Midbrain (tissue), 1 donor: ENCODE measurements at places on chromosomes 1 and 21.
A peak's percentile ranks its signal among the peaks of the same experiment; 100 is the strongest.

DNA sequence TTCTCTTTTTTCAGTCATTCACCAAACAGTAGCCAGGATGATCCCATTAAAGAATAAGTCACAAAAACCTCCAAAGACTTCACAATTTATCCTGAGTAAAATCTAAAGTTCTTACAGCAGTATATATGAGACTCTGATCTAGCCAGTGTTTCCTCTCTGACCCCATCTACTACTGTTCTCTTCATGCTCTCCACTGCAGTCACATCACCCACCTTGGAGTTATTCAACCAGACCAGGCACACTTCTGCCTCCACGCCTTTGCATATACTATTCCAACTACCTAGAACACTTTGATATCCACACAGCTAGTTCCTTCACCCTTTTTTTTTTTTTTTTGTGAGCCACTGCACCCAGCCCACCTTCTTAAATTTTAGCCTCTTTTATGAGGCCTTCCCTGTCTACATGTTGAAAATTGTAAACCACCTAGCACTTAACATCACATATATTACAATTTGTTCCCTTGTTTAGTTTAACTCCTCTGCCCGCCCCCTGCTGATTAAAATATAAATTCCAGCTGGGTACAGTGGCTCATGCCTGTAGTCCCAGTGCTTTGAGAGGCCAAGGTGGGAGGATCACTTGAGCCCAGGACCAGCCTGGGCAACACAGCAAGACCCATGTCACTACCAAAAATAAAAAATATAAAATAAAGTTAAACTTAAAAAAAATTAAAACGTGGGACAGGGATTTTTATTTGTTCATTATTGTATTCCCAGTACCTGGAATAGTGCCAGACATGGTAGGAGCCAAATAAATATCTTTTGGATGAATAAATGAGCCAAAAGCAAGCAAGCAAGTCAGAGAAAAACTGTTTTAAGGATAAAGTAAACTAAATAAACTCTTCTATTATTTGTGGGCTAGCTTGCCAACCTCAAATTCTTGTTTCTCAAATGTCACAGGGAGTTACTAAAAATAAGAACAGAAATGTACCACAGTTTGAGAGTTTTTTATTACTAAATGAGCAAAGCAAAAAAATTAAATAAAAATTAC lies 35.2 kb upstream of the MUTYH start:
- DNase-seq = no peak

GRCh38 chr1:14738235-14738634 lies 139.8 kb downstream of the KAZN start:
- no peak for DNase-seq

GRCh38 chr1:5586629-5587028 lies 405.6 kb downstream of the NPHP4 start:
- DNase-seq = no peak

GRCh38 chr1:2906085-2906484 lies 104.6 kb upstream of the TTC34 start:
- DNase-seq = peak; percentile 7

DNA sequence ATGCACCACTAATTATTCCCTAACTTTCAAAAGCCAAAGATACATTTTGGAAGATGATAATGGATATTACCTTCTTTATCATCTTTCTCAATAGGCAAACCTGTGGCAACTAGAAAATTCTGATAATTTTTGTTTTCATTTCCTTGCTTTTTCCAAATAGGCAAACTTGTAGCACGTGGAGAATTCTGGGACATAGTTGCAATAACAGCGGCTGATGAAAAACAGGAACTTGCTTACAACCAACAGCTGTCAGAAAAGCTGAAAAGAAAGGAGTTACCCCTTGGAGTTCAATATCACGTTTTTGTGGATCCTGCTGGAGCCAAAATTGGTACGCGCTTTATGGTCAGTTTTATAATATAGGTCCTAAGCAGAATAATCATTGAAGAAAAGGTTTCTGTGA lies 1.5 kb downstream of the FPGT start:
- DNase-seq = no peak

DNA sequence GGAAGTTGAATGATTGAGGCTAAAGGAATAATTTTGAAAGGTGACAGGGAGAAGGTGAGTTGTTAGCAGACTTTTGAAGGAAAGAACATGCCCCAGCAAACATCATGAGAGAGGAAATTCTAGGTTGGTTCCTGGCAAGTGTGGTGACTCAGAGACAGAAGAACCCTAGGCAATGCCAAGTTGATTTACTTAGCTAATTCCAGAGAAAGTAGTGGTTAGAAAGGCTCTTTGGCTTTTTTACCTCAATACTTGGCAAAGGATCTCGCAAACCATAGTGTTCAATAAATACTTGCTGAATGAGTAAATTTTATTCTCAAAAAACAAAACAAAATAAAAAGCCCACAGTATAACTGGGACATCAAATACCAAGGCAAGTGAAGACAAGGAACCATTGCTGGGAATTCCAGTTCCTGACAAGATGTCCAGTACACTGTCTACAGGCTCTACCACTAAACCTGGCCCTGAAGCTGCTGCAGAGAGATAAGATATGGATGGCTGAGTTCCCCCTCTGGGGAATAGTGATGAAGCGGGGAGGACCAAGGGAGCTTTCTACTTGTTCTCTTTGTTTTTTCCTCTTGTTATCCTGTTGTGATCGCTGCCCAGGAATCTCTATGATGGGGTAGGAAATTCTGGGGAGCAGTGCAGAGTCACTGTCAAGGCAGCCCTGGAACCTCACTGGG lies 48.2 kb downstream of the IL12RB2 start:
- DNase-seq = no peak

GRCh38 chr1:211741116-211741515 lies 65.7 kb upstream of the NEK2 start:
- DNase-seq = no peak

DNA sequence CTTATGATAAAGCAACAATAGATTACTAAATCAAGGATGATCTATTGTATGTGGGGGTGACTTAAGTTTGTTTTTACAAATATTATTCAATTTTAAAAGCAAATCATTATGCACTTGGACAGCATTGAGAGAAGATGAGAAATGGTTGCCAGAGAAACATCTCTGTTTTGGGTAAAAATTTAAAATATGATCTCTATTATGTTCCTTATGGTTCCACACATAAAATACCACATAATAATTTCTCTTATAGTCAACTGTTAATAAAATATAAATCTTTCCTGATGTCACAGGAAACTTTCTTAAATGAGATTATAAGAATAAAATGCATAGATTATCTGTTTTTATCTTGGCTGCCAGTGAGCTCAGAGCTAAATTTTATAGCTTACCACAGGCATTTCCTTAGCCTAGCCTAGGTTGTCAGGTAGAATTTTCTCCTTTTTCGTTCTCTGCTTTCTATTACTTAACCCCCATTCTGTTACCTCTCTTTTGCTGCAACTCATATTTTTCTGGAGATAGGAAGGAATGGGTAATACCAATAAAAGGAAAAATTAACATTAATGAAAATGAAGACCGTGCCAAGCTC lies 109.7 kb downstream of the TGFB2 start:
- no peak for DNase-seq

DNA sequence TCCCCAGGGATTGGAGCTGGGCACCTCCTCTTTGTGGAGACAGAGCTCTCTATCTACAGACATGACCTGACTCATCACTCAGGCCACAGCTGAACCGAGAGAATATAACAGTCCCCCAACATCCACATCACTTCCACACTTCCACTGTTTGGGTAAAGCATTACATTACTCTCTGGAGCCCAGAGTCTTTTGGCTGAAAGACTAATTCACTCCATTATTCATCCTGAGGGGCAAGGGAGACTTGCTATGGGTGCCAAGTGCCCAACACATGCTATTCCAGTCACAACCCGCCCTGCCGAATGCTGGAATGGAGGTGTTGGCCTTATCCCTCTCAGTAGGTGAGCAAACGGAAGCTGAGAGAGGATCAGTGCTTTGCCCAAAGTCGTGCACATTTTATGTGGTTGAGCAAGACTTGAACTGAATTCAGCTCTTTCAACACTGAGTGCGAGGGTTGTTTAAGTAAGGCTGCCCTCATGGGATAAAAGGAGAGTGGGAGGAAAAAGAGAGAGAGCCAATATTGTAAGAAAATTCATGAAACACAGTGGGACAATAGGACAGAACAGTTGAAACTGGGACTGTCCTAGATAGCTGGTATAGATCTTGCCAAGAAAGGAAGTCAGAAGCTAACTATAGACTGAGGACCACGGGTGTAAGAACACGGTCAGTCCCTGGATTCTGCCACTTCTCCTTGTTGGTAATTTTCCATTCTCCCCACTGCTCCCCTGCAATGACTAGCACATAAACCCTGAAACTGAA lies 13.5 kb upstream of the CHI3L1 start:
- peak; percentile 45 for DNase-seq

- no peak for DNase-seq
These were observed 1.2 kb downstream of the GLIS1 start for GRCh38 chr1:53737648-53738204.

- no peak for DNase-seq
These were observed 38.9 kb downstream of the TOR3A start for GRCh38 chr1:179120736-179121135.

- peak; percentile 80 for DNase-seq
These were observed 103.3 kb downstream of the RABGAP1L start for GRCh38 chr1:174262349-174263241.

- DNase-seq = no peak
These were observed 63.7 kb downstream of the PRDM16 start for GRCh38 chr1:3132660-3133059.

DNA sequence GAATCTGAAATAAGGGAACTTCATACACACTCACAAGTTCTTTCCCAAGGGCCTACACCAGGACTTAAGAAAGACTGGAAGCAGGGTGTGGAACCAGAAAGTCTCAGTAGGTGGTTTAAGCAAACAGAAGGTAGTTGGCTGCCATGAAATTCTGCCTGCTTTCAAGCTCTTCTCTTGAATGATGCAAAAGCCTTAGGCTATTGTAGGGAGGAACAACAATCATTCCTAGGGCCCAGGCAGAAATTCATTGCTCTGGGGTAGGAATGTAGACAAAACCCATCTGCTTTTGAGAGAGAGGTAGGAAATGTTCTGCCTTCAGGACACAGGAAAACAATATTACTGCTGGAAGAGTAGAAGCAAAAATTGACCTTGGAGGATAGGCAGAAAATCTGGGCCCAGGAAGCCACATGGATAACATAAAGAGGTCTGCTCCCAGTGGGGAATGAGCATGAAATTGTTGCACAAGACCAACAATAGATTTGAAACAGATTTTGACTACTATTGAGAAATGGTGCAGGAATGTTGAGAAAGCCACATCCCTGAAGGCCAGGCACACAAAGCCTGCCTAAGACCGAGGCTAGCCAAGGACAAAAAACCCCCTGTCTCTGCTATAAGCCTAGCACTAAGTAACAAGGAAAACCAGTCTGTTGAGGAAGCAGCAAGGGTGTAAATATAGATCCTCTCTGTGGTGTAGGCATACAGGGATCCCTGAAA lies 22.7 kb upstream of the SFT2D2 start:
- DNase-seq = no peak

DNA sequence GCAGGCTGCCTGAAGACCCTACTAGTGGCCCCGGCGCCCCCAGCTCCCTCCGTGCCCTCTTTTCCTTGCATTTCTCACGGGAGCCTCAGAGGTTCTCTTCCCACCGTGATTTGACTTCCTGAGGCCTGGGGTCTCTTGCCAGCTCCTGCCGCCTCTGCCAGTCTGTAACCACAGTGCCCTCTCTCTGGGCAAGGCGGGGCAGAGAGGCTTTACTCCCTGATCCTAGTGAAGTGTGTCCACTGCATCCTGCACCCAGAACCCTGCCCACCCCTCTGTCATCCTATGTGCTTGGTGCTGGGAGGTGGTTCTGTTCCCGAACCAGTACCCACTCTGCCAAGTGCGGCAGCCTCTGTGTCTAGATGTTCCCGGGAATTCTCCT lies 2.4 kb downstream of the ESPN start:
- no peak for DNase-seq

DNA sequence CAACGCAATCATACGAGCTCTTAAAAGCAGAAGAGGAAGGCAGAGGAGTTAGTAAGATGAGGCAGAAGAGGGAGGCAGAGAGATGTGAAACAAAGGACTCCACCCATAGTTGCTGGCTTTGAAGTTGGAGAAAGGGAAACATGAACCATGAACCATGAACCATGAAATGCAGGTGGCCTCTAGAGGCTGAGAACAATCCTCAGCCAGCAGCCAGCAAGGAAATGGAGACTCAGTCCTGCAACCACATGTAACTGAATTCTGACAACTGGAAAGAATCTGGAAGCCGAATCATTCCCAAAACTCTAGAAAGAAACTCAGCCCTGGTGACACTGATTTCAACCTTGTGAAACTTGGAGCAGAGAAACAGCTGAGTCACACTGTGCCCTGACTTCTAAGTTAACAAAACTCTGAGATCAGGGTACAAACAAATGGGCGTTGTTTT lies 10.1 kb downstream of the DIPK1A start:
- no peak for DNase-seq

- no peak for DNase-seq
These were observed 76.7 kb downstream of the OSBPL9 start for GRCh38 chr1:51693419-51694155.

DNA sequence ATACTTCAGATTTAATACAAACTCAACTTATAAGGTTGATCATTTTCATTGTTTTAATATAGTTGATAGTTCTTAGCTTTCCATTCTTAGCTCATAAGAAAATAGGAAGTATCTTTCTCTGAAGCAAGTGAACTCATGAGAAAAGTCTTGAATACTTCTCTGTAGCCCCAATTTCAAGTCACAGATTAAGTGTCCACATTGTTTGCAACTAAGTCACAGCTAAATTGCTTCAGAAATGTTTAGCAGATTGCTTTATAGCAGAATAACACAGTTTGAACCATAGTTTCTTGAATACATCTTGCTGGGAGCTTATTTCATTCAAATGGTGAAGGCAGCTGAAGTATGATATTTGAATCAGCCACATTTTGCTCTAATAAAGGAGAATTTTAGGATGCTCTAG lies 10.6 kb upstream of the PKN2 start:
- no peak for DNase-seq

GRCh38 chr1:74822851-74823401 lies 90.0 kb downstream of the TYW3 start:
- no peak for DNase-seq

- DNase-seq = no peak
These were observed 2.4 kb upstream of the COL11A1 start for GRCh38 chr1:103110701-103111100.

DNA sequence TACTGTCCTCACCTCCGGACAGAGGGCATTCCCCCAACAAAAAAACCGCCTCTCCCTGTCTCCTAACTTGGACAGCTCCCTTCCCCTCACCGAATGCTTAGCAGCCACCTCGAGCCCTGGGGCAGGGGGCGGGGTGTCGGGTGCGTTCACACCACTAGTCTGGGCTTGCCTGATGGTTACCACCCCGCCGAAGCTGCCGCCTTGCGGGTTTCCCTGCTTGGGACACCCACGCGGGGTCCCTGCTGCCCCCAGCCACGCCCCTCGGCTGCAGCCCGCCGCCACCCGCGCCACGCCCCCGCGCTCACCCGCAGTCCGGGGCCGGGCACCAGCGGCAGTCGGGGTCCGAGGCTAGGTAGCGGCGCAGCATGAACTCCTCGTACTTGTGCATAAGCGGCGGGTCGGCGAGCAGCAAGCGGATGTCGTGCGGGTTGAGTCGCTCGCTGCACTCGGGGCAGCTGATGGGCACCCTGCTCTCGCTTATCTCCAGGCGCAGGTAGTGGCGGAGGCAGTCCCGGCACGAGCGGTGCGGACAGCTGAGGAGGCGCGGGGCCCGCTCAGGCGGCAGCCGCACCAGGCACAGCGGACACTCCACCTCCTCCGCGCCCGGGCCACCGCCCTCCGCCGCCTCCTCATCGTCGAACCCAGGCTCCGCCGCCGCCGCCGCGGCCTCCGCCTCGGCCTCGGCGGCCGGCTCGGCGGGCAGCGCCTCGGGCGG lies 706 bp downstream of the RNF19B start:
- DNase-seq = no peak
